ENCODE measurements at places on chromosomes 3 and 15.

DNA sequence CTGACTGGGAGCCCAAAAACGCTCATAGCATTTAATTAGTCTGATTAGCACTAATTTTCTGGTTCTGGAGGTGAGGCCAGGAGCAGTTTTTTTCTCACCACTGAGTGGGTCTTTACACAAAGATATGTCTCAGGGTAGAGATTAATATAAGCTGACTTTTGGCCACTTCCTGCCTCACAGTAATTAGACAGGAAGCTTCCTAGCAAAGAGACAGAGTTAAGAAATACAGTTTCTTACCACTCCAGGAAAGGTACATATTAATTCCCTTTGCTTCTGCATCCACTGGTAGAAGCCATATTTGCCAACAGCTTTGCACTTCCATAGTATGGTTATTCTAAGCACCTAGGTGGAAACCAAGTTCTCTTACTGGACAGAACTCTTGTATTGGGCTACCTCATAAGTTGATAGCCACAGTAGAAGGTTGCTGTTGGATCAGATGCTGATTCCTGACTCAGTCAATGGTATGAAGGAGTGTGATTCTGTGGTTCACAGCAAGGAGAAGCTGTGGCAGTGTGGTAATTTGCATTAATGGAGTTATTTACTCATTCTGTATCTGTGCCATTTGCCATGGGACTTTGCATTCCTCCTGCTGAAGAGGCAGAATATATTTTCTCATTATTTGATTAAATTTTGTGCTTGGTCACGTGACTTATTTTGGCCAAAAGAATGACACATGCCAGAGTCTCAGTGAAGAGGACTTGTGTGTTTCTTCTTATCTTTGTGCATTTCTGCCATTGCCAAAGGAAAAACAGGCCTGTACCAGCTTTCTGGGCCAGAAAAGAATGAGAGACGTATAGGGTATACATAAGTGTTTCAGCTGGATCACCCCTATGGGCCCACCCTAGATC is 17.5 kb upstream of the ZBTB20 start:
- no peak for DNase-seq

GRCh38 chr3:60746043-60746638 is 505.1 kb downstream of the FHIT start:
- no peak for DNase-seq

DNA sequence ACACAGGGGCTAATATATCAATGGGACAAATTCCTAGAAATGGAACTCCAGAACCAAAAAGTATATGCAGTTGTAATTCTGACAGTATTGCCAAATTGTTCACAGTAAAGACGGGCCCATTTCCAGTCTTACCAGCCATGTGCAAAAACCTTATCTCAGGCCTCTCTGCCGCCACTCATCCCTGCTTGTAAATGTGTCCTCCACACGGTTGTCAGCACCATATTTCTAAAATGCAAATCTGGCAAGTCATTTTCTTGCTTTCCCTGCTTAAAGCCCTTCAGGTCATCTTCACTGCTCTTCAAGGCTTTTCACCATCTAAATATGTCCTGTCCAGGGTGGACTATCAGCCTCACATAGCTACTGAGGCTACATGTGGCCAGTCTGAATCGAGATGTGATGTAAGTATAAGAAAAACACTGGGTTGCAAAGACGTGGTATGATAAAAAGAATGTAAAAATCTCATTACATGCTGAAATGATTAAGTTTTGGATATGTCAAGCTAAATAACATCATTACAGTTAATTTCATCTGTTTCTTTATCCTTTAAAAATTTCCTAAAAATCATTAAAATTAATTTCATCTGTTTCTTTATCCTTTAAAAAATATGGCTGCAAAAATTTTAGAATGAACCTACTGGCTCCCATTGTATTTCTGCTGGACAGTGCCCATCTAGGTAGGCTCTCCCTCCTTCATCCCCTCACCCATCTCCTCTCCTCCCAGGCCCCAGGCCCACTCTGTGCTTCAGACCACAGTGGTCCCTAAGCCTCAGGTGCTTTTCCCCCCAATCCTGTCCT is 980 bp downstream of the PARP9 start:
- DNase-seq: no peak

DNA sequence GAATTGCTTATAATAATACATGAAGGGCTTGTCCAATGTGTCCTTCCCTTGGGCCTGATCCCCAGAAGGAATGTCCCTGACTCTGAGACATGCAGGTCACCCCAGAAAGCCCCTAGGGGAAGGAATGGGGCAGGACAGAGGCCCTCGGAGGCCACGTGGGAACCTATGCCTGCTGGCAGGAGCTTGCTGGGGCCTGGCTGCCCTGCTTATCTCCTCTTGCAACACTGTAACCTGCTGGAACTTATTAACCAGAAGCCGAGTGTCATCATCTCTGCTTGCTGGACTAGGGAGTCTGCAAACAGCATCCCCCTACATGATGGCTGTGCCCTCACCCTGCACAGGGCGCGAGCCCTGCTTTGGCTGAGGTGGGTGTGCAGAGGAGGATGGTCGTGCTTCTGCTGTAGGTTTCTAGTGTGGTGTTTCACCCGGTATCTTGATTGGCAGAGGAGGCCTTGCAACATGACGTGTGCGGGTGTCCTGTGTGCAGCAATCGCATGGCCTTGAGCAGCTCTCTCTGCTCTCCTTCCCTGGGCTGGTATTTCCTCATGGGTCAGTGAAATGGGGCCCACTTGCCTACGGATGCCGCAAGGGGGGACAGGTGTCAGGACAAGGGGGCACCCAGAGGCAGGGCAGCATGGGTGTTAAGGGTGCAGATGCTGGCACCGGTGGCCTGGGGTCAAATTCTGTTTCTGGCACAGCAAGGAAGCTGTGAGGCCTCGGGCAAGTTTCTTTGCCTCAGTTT is 5.0 kb downstream of the CHST13 start:
- no peak for DNase-seq

DNA sequence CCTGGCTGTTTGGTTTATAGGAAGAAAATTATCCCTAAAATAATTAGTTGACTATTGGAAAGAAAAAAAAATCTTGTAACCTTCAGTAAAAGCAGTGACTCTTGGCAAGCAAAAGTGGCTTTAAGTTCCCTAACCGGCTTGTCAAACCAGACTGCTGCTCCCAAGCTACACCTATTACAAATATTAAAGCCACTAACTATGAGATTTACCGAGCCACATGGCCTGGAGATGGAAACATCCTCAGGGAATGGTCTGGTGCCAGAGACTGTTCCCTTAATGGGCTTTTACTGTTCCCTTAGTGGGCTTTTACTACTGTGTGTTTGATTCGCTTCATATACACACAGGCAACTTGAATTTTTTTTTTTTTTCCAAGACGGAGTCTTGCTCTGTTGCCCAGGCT is 35.9 kb upstream of the ZNF774 start:
- no peak for DNase-seq

GRCh38 chr3:69009559-69010410 is 3.7 kb downstream of the EOGT start:
- DNase-seq: no peak

GRCh38 chr3:149382101-149382467 is 4.6 kb upstream of the TM4SF1 start:
- no peak for DNase-seq

Data from NCI-H1417 (cell line).